NCI-H146 (cell line): ENCODE measurements at places on chromosomes 16 and 17.

GRCh38 chr17:27633312-27634025 lies 2.5 kb downstream of the LGALS9 start:
- no peak for DNase-seq

- DNase-seq = no peak
Measured at GRCh38 chr16:81818568-81818896, 39.4 kb downstream of the PLCG2 start.

- DNase-seq = no peak
Measured at GRCh38 chr16:57876210-57876609, 73.9 kb upstream of the KIFC3 start.

GRCh38 chr16:85570213-85570734 lies 42.8 kb upstream of the GSE1 start:
- DNase-seq = peak; percentile 36

- no peak for DNase-seq
Measured at GRCh38 chr17:75428543-75429469, 23.3 kb upstream of the GRB2 start.

- no peak for DNase-seq
Measured at GRCh38 chr17:36930583-36930900, 6.7 kb upstream of the LHX1 start.

DNA sequence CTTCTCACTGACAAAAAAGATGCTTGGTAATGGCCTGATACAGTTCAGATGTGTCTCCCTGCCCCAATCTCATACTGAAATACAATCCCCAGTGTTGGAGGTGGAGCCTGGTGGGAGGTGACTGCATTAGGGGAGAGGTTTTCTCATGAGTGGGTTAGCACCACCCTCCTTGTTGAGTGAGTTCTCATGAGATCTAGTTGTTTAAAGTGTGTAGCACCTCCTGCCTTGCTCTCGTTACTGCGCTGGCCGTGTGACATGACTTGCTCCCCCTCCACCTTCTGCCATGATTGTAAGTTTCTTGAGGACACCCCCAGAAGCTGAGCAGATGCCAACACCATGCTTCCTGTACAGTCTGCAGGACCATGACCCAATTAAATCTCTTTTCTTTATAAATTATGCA lies 5.0 kb downstream of the TSR1 start:
- no peak for DNase-seq

- no peak for DNase-seq
Measured at GRCh38 chr17:80263253-80264204, 2.9 kb downstream of the RNF213 start.
